PC-3 (cell line): ENCODE measurements at places on chromosomes 16 and 17. TPM values are rescaled to one million over a fixed set of nuclear protein-coding genes. Genes with fewer than 3 reads are reported as not detected.

- peak; percentile 94 for DNase-seq
These were observed 42.3 kb downstream of the FZD2 start for GRCh38 chr17:44599298-44600175.

DNA sequence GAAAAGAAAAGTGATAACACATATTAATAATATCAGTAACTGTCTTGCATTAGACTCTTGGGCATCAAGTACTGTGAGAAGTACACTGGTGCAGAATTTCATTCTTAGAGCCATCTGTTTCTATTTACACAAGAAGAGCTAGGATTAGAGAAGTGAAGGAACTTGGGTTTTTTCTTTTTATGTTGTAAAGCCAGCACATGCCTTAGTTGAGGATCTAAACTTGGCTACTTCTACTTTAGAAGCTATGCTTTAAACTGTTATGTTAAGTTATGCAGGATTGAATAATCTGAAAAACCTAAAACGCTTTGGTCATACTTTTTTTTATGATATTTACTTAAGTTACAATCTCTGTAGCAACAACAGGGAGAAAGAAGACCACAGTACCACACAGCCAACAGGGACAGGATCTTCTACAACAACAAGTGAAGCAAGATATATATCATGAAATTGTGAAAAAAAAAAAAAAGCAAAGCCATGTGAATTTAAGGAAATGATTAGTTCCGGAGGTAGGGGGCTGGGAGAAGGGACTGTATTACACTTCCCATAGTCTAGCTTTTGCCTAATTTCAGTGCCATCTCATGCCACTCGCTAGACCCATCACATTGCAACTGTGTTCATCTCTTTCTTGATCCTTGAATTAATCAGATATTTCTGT lies 305.1 kb upstream of the GOT2 start:
- DNase-seq, result no peak

DNA sequence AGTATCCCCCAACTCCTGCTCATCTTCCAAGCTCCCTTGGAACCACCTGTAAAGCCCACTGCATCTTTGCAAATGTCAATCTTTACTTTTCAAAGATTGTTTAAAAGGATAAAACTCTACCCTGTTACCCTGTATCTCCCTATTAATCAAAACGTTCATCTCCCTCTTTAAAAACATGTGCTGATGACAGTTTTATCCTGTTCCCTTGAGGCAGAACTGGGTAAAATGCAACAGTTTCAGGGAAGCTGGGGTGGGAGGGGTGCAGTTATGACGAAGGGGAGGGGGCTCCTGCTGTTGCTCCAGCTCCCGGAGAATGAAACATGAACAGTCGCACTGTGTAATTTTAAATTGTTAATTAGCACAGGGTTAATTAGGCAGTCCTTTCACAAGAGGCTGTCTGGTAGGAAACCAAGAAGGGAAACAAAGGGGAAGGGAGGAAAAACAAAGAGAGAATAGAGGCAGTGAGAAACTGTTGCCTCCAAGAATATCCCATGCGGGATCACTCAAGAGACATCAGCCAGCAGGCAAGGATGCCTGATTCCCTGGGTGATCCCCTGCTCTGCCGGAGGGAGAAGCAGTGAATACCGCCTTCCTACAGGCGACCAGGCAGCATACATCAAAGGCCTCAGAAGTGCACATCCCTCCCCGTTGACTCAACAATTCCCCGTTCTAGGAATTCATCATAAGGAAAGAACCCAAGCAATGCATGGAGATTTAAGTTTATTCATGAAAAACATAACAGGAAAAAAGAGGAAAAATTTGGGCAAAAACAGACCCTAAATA lies 84.2 kb downstream of the ZFHX3 start:
- DNase-seq, result no peak

- no peak for DNase-seq
These were observed 28.7 kb upstream of the RSL1D1 start for GRCh38 chr16:11880007-11880406.

DNA sequence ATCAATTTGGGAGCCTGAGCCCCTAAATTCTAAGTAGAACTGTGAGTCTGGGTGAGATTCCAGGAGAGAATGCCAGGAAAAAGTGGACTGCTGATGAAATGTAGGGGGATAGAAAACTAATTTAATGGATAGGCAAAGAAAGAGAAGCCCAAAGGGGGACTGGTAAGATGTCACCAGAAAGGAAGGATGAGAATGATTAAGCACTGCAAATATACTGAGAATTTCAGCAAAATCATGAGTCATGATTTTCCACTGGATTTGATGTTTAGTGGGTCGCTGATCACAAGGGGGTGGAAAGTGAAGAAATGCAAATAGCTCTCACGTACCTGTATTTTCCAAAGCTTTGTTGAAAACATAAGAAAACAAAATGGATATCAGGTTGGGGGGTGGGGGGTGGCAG lies 201.8 kb downstream of the SLC39A11 start:
- peak; percentile 76 for DNase-seq

DNA sequence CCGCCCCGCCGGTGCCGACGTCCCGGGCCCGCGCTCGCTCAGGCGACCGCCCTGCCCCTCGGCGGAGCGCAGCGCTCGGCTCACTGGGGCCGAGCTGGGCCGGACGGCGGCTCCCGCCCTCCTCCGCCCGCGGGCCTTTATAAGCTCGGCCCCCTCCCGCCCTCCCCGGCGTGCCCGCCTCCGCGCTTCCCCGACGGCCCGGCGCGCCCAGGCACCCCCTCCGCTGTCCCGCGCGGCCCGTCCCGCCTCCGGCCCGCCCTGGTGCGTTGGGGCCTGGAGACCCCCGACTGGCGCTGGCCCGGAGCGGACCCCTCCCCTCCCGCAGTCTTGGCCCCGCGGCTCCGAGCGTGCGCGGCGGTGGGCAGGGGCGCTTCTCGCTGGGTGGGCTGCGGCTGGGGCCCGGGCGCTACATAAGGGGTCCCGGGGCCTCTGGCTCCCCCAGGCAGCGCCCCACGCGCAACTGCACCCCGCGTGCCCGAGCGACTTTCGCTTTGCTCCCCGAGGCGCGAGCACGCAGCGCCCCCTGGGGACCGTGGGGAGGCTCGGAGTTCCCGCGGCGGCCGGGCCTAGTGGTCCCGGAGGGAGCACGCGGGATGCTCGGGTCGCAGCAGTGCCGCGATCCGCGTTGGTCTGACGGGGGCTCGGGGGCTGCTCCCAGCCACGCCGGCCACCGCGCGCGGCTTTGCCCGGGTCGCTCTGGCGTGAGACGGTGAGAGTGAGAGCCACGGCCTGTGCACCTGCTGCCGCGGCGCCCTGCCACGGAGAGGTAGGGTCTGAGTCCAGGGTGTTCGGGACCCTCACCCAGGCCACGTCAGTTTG lies at the start of gene PIEZO1:
Gene PIEZO1 (minus strand): TSS at position 115 of the 819 bp plus-strand sequence. CDS start 256 bp downstream, outside the sequence.
- peak; percentile 53 for DNase-seq

DNA sequence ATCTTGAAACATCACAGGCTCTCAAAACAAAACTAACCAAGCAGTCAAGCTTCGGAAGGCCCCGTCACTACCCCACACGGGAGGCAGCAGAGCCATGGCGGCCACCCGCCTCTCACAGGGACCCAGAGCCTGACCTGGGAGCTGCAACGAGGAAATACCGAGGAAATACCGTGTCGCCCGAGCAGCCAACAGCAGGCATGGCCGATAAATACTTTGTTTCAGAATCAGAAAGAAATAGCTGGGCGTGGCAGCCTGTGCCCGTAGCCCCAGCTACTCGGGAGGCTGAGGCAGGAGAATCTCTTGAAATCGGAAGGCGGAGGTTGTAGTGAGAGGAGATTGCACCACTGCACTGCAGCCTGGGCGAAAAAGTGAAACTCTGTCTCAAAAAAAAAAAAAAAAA lies 6.9 kb downstream of the LMF1 start:
- DNase-seq, result peak; percentile 7

- DNase-seq, result no peak
These were observed 6.2 kb upstream of the ETV4 start for GRCh38 chr17:43552229-43552837.

DNA sequence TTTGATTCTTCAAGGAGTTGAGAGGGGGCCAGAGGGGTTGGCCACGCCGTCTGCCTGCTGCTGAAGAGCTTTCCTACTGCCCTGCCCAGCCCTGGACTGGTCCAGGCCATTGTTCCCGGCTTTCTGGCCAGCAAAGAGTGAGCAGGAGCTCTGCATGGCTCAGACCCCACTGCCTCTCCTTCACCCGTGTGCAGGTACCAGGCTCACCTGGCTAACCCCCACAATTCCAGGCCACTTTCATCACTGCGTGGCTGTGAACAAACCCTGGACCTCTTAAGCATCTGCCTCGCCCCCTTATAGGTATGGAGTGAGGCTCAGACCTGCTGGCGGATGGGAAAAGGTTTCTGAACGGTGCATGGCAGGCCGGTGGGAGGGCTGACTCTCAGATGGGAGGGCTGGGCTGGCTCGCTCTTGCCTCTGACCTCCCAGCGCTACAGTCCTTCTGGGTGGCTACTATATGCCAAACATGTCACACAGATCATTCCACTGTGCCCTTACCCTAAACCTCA lies 8.9 kb downstream of the ZNF319 start:
- DNase-seq, result no peak

DNA sequence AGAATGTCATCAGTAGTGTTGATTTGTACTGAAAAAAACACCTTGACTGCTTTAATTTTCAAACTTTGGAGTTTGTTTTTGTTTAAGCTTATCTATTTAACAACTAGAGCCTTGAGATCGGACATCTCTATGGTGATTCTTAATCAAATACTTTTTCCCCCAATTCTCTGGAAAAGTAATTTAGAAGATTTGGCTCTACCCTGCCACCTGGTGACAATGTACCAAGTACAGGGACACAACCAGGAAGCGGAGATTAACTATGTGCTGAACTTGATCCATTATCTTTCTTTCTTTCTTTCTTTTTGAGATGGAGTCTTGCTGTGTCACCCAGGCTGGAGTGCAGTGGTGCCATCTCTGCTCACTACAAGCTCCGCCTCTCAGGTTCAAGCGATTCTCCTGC lies 30.8 kb downstream of the USP43 start:
- DNase-seq, result peak; percentile 22

- no peak for DNase-seq
These were observed 38.5 kb downstream of the WNT3 start for GRCh38 chr17:46780003-46780373.

GRCh38 chr16:31198207-31198882 lies 4.2 kb downstream of the PYCARD start:
- no peak for DNase-seq

DNA sequence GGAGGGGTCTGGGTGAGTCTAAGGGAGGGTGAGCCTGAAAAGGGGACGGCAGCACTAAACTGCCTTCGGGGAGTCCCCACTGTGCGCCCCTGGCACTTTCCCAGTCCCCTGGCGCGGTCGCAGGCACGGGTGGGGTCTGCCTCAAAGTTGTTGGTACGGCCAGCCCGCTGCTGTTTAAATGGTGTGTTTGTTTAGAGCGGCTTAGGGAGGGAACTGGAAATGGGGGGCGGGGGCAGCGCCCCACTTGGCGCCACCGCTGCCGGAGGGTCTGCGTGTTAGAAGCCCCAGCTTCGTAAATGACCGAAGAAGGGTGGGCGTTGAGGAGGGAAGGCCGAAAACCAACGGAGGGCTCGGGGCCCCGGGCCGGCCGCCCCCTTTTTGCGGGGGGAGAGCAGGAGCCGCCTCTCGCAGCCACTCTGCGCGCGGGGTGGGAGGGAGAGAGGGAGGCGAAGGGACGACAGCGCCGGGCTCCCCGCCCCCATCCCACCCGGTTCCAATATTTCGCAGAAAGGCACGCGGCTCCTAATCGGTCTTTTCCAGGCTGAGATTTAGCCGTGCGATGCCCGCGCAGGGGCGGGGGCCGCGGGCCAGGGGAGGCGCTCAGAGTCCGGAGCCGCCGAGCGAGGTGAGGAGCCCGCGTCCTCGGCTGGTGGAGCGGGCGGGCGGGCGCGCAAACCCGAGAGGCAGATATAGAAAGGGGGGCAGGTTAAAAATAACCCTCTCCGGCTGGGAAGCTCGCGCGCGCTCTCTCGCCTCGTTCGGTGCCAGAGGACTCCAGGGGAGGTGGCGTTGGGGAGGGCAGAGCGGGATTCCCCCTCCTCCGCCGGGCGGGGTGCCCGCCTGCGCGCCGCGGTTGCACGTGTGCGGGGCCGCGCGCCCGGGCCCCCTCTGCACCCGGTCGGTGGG lies 54.9 kb downstream of the SREBF1 start:
- DNase-seq, result peak; percentile 45

DNA sequence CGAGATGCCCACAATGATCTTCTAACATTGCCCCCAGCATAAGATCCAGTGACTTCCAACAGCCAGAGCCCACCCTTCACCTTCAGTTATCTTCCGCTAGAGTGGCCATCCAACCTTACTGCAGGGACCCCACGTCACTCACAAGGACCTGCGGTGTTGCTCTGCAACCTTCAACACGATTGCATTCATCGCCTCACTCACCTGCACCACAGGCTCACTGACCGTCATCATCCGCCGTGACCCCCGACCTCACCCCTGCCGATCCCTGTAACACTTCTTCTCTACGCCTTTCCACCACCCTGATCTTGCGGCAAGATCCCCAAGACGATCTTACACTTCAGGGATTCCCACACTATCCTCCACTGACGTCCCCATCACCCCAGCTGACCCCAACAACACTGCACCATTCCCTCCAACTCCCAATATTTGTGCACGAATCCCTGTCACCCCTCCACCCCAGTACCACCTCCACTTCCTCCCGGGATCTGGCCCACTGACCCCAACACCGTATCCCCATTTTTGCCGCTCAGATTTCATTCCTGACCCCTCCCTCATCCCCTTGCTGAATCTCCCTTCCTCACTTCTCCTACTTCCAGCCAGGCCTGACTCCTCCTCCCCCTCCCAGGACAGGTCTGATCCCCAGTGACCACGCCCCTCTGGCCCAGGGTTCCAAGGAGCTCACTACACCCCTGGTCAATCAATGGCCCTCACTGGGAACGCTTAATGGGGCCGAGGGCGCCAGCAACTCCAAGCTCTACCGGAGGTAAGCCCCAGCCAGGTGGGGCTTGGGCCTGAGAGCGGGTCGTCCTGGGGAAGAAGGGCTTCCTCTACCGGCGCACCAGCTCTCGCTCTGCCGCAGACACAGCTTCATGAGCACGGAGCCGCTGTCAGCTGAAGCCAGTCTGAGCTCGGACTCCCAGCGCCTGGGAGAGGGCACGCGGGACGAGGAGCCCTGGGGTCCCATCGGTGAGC lies 7.6 kb downstream of the RUNDC3A start:
- no peak for DNase-seq

- DNase-seq, result peak; percentile 52
These were observed 33.4 kb downstream of the VAC14 start for GRCh38 chr16:70767377-70768202.

DNA sequence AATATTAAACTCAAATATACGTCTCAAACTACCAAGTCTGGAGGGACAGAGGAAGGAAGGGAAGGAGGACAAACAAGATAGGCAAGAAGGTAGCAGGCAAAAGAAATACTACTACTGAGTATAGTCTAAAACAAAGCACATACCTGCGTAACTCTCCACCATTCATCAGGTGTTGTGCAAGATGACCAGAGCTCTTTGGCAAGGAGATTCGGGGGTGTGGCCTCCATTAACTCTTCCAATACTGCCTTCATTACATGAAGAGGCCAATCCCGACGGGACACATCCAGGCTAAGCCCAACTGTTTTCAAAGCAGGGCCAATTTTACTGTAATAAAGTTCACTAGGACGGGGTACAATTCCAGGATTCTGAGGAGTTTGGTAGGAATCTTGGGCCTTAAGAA lies 38.2 kb upstream of the ARL6IP1 start:
- no peak for DNase-seq

The CAPNS2 gene
- total RNA-seq, result 0.26 TPM in 1 of 2 replicates, not detected in the other

The KRTAP4-9 gene
- total RNA-seq, result not detected in 2 replicates

The CDRT15L2 gene
- not detected in 2 replicates for total RNA-seq

The RNF151 gene
- total RNA-seq, result not detected in 2 replicates

The CPNE7 gene
- 29.7 and 49.2 TPM in 2 replicates for total RNA-seq

The AOC2 gene
- total RNA-seq, result 0.63 and 1.4 TPM in 2 replicates

The KRTAP2-2 gene
- not detected in 2 replicates for total RNA-seq

The SCRN2 gene
- total RNA-seq, result 44.0 and 47.9 TPM in 2 replicates

The NAGPA gene
- 26.2 and 42.9 TPM in 2 replicates for total RNA-seq
